ENCODE measurements at places on chromosomes 11 and 22.

DNA sequence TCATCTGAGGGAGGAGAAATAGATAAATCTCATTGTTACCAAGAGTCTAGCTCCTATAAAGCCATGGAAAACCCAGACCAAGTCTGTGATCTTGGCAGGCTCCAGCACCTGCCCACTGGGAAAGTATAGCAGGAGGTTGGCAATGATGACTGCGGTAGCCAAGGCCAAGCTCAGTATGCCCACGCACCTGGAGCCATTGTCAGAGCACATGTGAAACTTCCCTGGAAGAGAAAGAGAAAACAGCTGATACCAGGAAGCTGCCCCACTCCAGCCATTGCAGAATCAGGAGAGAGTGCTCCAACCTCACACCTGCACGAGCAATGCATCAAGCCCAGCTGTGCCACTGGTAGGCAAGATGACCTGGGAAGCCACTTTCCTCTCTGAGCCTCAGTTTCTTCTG is 62.2 kb upstream of the HEPHL1 start:
- DNase-seq = no peak

- DNase-seq = no peak
Measured at GRCh38 chr11:1117992-1118391, 39.8 kb upstream of the MUC5AC start.

GRCh38 chr11:102422817-102423712 is 29.5 kb downstream of the TMEM123 start:
- DNase-seq = no peak

- no peak for DNase-seq
Measured at GRCh38 chr11:125720781-125721180, 25.3 kb upstream of the PATE1 start.

GRCh38 chr22:36213586-36213985 is 12.0 kb upstream of the APOL4 start:
- no peak for DNase-seq

DNA sequence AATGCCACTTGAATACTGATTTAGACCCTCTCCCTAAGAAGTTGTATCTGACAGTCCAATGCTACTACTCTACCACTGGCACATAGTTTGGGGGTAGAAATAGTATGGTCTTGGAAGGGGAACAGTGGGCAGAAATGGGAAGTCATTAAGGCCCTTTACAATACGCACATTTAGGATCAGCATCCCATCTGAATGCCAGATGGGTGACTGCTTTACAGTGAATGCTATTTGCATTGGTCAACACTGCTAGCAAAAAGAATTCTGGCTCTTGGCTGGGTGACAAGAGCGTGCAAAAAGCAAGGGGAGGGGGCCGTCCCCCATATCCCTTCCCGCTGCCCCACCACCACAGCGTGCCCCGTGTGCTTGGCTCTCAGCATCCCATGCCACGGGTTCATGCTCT is 104.7 kb upstream of the BID start:
- DNase-seq = no peak

DNA sequence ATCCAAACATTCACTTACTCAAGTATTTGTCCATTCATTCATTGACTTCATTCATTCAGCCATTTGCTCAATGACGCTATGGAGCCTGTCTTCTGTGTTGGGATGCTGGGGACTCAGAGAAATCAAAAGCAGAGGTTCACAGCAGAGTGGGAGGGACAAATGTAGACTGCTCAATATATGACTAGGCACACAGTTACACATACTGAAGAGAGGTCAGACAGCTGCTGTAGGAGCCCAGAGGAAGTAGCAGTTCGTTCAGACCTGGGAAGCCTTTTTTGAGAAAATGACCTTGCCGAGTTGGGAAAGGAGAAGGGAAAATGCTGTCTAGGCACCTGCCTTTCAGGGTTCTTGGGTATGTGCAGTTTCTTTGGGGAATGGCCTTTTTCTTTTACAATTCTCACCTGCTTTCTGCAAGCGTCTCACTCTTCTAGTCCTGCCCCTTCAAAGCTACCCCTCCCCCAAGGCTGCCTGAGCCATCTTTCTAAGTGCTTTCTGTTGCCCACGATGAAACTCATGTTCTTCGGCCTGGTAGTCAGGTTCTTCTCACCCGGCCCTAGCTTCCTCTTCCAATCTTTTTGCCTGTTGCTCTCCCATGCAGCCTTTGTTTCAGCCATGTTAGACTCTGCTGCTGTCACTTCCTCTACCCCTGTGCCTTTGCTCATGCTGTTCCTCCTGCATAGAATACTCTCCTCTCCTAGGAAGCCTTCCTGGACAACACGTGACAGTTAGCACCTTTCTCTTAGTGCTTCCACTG is 4.2 kb upstream of the UVRAG start:
- DNase-seq = no peak

- DNase-seq = no peak
Measured at GRCh38 chr11:77660947-77661346, 23.4 kb upstream of the CLNS1A start.

DNA sequence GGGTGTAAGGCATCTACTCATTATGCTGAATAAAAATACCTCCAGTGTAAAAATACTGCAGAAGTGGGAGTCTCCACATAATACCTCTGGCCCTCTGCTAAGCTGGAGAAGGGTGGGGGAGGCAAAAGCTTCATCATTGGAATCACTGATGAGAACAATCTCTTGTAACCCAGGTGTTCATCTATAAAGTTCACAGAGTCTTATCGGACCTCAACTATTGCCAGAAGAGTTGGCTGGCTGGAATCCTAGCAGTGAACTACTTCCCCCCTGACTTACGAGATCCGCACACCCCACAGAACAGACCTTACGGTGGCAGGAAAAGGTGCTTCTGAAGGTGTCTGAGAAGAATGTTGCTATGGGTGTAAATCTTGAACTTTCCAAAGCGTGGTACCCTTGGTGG is 2.5 kb downstream of the OR8D1 start:
- no peak for DNase-seq

GRCh38 chr11:17828311-17828751 is 93.8 kb downstream of the KCNC1 start:
- DNase-seq = no peak

DNA sequence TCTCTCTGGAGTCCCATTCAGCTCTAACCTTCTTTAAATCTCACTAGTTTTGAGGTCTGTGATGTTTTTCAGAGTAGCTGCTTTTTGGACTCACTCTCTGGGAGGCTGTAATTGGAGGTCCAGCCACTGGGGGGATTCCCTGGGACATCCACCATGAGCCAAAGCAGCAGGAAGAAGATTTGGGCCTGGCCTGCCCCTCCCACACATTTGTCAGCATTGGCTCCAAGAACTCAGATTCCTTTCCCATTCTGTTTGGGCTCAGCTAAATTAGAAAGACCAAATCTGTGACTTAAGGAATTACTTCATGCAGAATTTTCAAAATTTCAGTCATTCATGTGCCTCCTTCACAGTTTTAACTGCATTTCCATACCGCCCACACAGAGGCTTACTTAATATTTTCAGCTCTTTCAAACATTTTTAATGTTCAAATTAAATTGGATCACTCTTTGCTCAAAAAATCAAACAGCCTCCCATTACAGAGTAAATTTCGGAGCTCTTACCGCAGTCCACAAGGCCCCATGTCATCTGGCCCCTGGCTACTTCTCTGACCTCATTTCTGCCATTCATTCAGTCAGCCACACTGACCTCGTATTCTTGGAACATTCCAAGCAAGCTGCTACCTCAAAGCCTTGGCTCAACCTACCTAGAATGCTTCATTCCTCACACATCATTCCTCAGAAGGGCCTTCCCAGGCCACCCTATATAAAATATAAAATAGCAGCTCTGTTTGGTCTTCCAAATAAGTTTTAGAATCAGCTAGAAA is 54.5 kb upstream of the RRAS2 start:
- peak; percentile 82 for DNase-seq

- peak; percentile 1 for DNase-seq
Measured at GRCh38 chr22:20316217-20316843, 3.5 kb downstream of the DGCR6L start.

DNA sequence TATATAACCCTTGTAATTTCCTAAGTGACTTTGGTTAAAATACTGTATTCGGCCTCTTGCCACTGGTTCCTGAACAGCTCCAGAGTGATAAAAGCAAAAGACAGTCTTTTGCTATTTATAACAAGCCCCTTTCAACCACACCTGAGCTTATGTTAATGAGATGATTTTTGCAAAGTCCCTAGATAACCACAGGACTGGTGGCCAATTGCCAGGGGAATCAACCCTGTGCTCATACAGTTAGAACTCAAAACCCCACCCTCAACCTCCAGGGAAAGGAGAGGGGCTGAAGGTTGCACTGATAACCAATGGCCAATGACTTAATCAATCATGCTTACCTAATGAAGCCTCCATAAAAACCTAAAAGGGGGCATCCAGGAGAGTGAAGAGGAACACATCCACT is 77.9 kb downstream of the SIK3 start:
- no peak for DNase-seq

DNA sequence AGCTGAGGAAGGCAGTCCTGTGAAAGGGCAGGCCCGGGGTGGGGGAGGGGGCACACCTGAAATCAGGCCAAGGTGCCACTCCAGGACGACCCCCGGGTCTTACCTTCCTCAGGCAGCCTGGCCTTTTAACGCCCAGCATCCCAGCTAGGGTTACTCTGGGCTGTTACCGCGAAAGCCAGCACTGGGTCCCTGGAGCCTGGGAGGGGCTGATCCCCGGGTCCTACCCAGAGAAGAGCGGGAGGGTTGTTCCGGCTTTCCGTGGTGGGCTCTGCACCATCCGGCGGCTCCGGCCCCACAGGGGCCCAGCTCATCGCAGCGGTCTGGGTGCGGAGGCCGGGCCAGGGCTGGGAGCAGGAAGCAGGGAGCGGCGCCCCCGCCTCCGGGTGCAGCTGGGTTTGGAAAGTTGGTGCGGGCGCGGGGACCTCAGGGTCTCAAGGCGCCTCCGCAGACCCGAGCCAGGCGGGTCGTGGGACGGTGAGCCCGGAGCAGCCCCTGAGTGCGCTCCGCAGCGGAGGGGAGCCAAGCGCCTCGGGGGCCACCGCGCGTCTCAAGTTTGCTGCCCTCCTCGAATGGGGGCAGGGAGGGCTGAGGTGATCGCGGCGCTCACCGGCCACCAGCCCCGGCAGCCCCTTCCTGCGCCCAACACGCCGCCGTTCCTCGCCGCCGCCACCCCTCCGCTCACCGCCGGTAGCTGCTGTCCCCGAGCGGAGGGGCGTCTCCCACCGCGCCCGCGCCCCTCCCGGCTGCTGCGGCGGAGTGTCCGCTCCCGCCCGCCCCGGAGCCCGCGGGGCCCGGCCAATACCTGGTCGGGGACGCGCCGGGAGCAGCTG is 831 bp downstream of the CHST1 start:
- DNase-seq = peak; percentile 26

DNA sequence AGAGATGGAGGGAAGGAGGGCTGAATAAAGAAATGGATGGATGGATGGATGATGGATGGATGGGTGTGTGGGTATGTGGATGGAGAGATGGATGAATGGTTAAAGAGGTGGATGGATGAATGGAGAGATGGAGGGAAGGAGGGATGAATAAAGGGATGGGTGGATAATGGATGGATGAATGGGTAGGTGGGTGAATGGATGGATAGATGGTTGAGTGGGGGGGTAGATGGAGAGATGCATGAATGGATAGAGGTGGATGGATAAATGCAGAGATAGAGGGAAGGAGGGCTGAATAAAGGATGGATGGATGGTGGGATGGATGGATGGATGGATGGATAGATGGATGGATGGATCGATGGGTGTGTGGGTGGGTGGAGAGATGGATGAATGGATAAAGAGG is 71.6 kb downstream of the CDKN1C start:
- DNase-seq = no peak

GRCh38 chr22:28900379-28900925 is 17.1 kb downstream of the ZNRF3 start:
- no peak for DNase-seq

DNA sequence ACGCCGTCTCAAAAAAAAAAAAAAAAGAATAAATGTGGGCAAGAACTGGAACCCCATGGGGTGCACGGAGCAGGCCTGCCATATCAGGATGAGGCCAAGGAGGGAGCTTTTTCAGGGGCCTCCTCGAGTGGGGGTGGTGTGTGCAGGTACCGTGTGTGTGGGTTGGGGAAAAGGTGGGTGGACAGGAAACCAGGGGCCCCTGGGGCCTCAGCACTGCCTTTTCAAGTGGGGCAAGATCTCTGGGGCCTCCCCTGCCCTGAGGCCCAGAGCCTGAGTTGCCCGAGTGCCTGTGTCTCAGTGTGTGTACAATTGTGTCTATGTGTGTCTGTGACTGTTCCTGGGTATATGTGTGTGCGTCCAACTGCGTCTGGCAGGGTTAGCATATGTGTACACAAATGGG is 23.8 kb downstream of the TEF start:
- DNase-seq = no peak

DNA sequence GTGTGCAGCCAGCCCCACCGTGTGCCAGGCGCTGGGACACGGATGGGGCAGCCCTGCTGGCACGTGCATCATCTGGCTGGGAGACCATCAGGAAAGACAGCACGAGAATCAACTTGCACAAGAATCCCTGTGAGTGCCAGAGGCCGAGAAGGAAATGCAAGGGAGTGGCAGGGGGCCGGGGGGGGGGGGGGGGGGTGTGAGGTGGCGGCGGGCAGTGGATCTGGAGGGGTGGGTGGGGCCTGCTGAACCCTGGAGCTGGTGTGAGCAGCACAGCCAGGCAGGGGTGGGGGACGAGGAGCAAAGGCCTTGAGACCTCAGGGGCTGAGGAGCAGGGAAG is 14.0 kb upstream of the FLRT1 start:
- DNase-seq = no peak

GRCh38 chr11:33636104-33636503 is 64.5 kb downstream of the C11orf91 start:
- no peak for DNase-seq

- no peak for DNase-seq
Measured at GRCh38 chr11:125228993-125229392, 64.4 kb downstream of the PKNOX2 start.

DNA sequence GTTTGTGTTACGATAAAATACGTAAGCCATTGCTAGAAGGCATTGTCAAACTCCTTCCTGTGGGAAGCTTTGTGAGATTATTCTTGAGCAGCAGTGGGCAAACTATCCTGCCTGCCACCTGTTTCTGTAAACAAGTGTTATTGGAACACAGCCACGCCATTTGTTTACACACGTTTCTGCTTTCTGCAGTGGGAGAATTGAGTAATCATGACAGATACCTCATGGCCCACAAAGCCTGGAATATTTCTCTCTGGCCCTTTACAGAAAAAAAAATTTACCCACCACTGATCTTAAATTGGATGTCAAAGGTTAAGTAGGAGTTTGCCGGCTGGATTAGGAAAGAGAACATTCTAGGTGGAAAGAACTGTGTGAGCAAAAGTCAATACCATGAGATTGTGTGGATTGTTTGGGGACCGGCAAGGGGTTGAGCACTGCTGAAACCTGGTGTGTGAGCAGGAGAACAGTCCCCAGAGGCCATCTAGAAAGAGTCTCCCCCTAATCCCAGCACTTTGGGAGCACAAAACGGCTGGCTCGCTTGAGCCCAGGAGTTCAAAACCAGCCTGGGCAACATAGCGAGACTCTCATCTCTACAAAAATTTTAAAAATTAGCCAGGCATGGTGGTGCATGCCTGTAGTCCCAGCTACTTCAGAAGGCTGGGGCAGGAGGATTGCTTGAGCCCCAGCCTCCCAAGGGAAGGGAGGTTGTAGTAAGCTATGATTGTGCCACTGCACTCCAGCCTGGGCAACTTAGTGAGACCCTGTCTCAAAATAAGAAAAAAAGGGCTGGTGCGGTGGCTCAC is 6.0 kb upstream of the PLA2G6 start:
- no peak for DNase-seq

- peak; percentile 38 for DNase-seq
Measured at GRCh38 chr22:21948390-21948789, 4.3 kb downstream of the PPM1F start.

GRCh38 chr11:128616161-128616560 is 28.8 kb upstream of the ETS1 start:
- DNase-seq = peak; percentile 90

- DNase-seq = no peak
Measured at GRCh38 chr11:132264616-132265015, 894.2 kb downstream of the NTM start.

All from ELF-1 (cell line).